Osteocyte (in vitro differentiated cells): ENCODE measurements at places on chromosomes 16 and 17.

DNA sequence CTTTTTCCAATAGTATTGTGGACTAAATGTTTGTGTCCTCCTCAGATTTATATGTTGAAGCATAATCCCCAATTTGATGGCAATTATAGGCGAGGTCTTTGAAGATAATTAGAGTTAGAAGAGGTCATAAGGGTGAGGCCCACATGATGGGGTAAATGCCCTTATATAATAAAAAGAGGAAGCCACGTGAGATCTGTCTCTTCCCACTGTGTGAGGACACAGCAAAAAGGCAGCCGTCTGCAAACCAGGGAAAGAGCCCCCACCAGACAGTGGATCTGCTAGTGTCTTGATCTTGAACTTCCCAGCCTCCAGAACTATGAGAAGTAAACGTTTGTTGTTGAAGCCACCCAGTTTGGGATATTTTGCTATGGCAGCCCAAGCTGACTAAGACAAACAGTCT is 76.0 kb downstream of the LYRM1 start:
- DNase-seq = no peak

DNA sequence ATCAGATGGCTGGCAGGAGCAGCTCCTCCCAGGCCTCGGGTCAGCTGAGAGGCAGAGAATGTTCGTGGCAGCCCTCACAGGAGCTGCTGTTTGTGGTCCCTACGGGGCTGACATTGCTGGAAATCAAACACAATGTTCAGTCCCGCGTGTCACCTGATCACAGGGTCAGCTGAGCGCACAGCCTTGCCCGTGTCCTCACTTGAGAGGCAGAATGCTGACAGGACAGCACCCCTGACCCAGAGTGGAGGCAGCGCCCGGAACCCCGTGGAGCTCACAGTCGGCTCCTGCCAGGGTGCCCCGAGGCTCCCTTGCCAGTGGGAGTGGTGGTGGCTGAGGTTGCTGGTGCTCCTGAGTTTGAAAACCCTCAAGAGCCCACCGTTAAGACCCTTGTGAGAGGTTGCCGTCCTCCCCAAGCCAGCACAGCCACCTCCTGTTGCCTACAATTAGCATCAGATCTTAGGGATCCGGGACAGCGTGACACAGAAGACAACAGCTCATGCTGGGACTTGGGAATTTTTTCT is 3.6 kb upstream of the CHMP6 start:
- peak; percentile 83 for DNase-seq

DNA sequence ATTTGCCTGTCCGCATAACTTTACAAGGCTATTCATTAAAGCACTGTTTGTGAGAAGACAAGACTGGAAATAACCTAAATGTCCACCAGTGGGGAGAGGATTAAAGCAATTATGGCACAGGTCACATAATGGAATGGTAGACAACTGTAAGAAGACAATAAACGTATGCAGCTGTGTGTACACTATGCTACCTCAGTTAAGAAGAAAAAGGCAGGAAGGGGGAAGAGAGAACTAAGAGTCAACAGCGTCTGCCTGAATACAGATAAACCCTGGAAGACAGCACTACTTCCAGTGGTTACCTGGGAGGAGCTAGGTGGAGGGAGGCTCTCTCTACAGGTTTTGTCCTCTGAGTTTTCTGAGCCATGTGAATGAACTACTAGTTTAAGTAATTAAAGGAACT is 15.3 kb downstream of the CREBBP start:
- no peak for DNase-seq

DNA sequence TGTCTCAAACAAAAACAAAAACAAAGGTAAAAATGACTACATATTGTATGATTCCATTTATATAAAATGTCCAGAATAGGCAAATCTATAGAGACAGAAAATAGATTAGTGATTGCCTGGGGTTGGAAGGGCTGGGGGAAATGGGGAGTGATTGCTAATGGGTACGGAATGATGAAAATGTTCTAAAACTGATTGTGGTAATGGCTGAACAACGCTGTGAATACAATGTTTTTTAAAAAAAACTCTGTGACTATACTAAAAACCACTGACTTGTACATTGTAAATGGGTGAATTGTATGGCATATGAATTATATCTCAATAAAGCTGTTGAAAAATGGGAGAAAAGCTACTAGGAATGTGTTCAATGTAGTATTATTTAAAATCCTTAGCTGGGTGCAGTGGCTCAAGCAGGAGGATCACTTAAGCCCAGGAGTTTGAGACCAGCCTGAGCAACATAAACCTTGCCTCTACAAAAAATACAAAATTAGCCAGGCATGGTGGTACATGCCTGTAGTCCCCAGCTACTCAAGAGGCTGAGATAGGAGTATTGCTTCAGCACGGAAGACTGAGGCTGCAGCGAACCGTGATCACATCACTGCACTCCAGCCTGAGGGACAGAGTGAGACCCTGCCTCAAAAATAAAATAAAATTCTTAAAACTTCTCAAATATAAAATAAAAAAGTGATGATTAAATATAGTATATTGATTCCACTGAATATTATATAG is 47.9 kb downstream of the TOM1L2 start:
- no peak for DNase-seq

DNA sequence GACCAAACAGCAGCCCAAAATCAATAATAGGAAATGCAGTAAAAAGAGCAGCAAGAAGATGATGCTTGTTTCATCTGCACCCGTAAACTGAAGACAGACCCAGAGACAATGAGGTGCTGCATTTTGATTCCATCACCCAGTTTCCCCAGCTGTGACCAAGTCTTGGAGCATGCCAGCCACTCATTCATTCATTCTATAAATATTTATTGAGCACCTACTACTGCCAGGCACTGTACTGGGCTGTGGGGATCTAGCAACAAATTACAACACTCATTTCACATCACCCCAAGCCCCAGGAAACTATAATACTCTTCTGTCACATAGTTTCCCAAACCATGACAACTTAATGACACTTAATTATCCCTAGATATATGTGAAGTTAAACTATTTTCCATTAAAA is 79.2 kb downstream of the TOX3 start:
- DNase-seq = no peak

GRCh38 chr17:75289832-75290337 is 652 bp upstream of the SLC25A19 start:
- DNase-seq = no peak

- DNase-seq = no peak
Measured at GRCh38 chr17:79939094-79939435, 96.6 kb downstream of the TBC1D16 start.

DNA sequence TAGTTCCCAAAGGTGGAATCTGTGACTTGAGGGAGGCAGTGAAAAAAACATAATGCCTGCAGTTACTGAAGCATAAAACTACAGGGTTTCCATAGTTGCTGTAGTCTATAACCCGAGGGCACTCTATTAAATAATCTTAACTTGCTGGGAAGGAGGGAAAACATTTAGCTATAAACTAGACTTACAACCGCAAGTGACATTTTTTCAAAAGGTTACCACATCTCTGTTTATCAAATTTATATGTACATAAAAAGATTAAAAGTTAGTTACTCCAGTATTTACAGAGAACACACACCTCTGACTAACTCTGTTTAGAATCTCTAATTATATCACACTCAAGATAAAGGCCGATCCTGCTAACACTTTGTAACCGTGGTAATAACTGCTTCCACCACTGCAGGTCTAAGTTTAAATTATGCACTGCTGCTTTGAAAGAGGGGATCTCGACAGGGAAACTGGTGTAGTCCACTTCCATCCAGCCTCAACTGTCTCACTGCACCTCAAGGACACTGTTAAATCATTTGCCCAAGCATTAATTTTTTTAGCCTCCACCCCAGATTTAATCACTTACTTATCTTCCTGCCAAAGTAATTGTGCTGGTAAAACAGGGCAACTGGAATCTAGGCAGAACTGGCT is 14.6 kb downstream of the KCNJ16 start:
- no peak for DNase-seq

DNA sequence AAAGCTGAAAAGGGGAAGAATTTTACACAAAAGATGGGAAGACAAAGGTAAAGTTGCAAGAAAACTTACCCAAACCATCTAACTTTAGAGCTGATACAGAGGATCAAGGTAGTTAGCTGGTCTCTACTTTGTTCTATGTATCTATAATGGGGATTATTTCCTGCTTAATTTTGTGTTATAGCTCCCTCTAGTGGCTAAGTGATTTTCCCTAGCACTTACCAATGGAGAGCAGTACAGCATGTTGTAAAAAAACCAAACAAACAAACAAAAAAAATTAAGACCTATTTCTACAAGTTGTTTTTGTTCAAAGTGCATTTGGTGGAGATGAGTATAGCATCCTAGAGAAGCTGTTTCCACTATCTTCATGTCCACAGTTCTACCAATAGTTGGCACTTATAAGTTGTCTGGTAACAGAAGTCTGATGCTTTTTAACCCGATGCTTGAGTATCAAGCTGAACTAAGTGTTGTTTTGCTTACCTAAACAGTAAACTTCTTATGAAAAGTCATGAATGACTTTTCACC is 7.5 kb downstream of the SRSF1 start:
- DNase-seq = no peak

DNA sequence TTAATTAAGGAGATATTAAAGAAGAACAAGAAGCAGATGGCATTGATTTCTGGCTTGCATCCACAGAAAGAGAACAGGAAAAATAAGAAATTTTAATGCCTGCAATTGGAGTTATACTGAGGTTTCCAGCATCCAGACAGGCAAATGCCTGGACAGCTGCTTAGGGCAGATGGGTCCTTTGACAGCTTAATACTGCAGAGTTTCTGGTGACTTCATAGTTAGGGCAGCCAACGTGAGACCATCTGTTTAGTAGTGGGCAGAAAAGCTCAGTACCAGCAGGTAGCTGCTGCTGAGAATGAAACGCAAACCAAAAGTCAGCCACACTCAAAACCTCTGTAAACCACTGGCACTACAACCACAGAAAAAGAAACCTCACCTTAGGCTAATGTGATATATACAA is 109.8 kb downstream of the CDK5R1 start:
- DNase-seq = no peak

GRCh38 chr17:237406-237955 is 56.0 kb upstream of the DOC2B start:
- DNase-seq = no peak

GRCh38 chr17:40178021-40178601 is 841 bp downstream of the RAPGEFL1 start:
- no peak for DNase-seq
